ENCODE measurements at places on chromosomes 1 and 21.

DNA sequence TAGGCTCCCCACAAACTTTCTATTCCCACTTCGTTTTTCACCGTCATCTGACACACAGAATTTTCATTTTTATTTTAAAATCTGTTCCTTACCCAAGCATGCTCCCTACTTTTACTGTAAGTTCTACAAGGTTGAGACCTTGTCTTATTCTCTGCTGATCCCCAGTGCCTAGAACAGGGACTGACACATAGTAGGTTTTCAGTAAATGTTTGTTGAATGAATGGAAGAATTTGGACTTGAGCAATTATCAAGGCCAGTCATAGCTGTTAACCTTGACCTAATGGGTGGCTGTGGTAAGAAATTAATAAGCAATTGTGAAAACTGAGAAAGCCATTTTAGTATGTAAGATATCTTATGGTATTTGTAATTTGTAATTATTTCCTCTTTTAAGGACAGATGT lies 71.1 kb downstream of the LAMC1 start:
- DNase-seq: no peak

GRCh38 chr21:44666401-44667320 lies at the start of gene KRTAP12-2:
Gene KRTAP12-2, minus strand, starts transcription at chr21:44666927. Its CDS starts 41 bp downstream, at chr21:44666886.
- DNase-seq: no peak

DNA sequence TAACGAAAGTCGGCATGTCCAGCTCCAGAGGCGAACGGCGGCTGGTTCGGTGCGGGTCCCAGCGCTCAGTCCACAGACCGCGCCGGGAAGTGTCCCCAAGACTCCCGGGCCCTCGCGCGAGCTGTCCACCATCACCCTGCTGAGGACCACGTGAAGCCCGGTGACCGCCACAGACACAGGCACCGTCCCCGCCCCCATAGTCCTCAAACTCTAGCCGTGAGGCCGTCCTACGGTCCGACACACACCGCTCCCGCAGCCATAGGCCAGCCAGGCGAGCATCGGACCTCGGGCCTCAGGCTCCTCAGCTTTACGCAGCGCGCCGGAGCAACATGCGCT lies 535 bp downstream of the SETD4 start:
- DNase-seq: no peak

GRCh38 chr1:243663651-243664050 lies 186.4 kb downstream of the AKT3 start:
- DNase-seq: no peak

GRCh38 chr1:211829343-211830054 lies 1.1 kb downstream of the LPGAT1 start:
- no peak for DNase-seq

- no peak for DNase-seq
These were observed 33.8 kb downstream of the KANK4 start for GRCh38 chr1:62285440-62285839.

GRCh38 chr1:10980094-10980577 lies 32.3 kb upstream of the TARDBP start:
- DNase-seq: no peak

DNA sequence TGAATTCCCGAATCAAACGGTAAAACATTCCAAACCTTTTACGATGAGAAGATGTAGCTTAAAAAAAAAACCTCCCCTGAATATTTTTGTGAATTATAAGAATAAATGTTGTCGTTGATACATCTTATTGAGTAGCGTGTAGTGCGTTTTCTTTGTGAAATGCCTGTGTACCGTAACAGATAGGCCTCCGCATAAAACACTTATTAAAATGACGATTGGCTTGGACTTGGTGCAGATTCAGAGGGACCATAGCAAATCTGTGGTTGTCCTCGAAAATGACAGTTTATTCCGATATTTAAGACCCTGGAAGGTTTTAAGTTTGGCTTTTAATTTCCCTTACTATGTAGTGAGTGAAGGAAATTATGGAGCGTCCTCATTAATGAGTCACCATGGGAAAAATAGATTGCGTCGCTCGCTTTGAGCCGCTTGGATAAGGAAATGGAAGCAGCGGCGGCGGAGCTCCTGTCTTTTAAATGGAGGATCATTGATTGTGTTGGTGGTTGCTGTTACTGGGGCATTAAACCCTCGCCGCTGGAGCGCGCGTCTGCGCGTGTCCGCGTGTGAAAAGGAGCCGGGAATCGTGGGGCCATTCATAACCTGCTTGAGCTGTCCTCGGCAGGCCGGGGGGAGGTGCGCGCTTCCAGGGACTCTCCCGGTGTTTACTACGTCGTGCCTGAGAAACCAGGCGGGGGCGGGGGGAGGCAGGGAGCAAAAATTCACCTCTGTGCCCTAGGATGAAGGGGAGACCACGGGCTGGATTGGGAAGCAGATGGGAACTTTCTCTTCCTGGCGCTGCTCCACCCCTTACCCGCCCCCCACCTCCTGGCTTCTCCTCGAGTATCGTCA lies 1.6 kb downstream of the SPEN start:
- peak; percentile 80 for DNase-seq

DNA sequence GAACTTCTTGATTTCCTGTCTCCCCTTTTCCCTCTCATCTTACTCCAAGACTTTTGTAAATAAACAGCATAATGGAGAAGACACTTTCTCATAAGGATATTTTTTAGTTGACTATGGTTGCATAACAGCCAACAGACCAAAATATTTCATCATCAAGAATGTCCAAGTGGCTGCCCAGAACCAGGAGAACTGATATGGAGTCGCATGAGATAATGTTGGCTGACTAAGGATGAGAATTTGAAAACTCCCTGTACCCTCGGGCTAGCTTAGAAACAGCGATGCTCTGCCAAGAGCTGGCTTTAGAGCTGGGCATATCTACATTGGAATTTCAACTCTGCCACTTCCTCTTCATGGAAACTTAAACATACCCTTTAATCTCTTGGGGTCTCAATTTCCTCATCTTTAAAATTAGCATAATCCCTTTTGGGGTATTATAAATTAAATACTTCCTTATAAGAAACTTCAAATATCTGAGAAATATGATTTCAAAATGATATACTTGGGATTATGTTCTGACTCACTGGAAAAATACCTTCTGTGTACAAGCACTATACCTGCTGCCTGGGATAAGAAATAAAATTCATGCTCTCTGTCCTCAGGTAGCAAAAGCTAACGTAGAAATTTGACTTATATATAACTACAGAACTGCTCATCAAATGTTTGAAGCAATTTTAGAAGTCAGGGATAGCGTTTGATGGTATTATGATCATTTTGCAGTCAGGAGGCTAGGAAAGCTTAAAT lies 777.3 kb downstream of the LTN1 start:
- no peak for DNase-seq

DNA sequence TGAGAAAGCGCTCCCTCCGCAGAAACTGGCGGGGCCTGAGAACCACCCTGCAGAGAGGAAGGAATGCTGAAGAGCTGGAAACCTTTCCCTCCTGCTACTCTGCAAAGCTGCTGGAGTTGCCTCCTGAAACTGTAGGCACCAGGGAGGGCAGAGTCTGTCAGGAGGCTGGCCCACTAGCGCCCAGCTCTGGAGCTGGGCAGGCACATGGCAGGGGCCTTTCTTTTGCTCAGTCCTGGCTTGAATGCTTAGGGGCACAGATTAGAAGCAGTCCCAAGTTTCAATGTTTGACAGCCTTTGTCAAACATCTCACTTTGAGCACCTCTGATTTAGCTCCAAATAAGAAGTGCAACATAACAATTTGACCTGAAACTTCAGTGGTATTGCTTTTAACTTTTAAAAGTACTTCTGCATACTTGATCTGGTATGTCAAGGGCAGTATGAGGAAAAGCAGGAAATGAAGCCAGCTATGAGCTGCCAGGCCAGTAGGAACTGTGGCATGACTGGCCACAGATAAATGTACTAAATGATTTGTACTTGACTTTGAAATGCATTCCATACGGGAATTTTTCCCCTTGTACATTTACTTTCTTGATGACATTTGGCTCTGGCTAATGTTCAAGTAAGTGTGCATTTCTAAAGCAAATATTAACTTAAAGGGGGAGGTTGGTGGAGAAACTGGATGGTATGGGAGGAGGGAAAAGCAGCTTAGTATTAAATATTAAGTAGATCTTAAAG lies 7.2 kb downstream of the C1orf116 start:
- no peak for DNase-seq

GRCh38 chr1:22717037-22717760 lies 6.6 kb downstream of the EPHB2 start:
- DNase-seq: no peak

DNA sequence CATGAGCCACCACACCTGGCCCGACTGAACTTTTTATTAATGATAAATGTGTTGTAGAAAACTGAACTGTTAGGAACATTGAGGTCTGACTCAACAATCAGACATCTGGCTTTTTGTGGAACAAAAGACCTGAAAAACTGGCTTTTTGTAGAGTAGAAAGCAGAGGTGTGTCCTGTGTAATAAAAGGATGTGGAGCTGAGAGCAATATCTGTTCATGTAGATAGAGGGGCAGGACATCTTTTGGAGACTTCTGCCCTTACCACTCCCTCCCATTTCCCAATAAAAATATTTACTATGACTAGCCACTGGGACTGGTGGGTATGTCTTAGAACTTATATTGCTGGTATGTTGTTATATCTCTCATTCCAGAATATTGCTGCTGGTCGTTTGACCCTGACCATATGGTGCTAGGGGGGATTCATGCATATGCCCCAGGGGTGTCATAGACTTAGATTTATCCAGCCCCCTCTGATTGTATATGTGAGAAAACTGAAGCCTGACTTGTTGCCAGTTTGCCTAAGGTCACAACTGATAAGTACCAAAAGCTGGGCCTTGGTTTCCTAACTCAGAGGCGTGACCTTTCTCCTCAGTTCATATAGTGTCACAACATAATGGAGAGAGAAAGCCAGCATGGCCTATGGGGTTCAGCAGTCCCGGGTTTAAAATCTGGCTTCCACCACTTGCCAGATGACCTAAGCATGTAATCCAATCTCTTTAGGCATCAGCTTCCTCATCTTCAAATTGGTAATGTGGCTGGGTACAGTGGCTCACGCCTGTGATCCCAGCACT lies 33.5 kb upstream of the PIGV start:
- no peak for DNase-seq

DNA sequence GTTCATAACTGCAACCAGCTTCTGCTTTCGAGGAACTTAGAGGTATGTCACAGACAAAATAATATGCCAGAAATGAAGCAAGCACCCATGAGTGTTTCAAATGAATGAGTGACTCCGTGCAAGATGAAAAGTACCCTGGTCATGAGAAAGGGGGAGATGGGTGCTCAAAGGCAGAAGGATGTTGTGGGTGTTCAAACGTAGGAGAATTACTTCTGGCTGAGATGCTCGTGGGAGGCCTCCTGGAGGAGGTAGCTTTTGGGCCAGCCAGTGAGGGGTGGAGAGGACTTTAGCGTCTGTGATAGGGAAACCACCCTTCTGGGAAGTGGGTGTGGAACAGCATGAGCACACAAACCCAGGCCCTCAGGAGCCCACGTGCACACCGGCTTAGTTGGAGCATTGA lies 113.8 kb downstream of the SYF2 start:
- DNase-seq: no peak

GRCh38 chr1:90879281-90879680 lies 142.6 kb downstream of the ZNF644 start:
- DNase-seq: no peak

Measured in SK-N-MC (cell line).